A172 (cell line): ENCODE measurements at places on chromosomes 4 and X.

- DNase-seq = no peak
These were observed 100.6 kb downstream of the ABLIM2 start for GRCh38 chr4:8058031-8058479.

GRCh38 chr4:53932796-53933610 lies 131.4 kb downstream of the CHIC2 start:
- peak; percentile 38 for DNase-seq

- no peak for DNase-seq
These were observed 5.0 kb downstream of the NAF1 start for GRCh38 chr4:163161536-163162205.

DNA sequence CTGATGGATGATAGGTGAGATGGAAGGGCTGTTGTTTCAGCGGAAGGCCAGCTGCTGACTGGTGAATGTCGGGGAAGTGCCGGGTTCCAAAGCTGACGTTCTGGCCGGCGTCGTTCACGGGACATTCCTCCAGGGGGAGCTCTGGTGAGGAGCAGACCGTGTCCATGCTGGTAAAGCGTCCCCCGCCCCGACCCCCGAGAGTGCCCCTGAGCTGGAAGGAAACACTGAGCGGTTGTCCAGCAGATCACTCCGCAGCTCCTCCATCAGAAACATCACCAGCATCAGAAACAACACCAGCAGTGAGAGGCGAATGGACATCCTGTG lies 18.6 kb upstream of the ADRA2C start:
- DNase-seq = no peak

DNA sequence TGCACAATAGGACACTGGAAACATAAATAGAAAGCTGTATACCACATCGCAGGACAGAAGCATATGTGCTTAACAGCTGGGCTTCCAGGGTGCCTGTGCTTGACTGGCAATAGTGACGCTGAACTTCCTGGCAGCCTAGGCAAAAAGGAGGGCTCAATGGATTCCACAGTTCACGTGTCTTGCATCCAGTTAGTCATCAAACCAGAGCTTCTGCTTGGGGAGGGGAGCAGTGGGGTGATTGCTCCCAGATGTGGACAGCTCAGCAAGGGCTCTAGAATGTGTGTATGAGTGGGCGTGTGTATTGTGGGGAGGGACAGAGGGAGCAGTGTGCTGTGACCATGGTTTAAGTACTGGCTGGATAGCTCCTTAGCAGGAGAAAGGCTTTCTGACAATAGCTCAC lies 2.3 kb downstream of the PRRG3 start:
- DNase-seq = peak; percentile 40

GRCh38 chr4:30525662-30526315 lies 194.4 kb upstream of the PCDH7 start:
- no peak for DNase-seq
